MV-4-11 (cell line): ENCODE measurements at places on chromosomes 4 and X.

DNA sequence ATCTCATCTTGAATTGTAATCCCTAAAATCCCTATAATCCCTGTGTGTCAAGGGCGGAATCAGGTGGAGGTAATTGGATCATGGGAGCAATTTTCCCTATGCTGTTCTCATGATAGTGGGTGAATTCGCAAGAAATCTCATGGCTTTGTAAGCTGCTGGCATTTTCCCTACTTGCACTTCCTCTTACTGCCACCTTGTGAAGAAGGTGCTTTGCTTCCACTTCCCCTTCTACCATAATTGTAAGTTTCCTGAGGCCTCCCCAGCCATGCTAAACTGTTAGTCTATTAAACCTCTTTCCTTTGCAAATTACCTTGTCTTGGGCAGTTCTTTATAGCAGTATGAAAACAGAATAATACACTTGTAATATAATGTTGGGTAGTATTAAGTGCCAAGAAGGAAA lies 1087.4 kb upstream of the SLIT2 start:
- peak; percentile 0 for DNase-seq

DNA sequence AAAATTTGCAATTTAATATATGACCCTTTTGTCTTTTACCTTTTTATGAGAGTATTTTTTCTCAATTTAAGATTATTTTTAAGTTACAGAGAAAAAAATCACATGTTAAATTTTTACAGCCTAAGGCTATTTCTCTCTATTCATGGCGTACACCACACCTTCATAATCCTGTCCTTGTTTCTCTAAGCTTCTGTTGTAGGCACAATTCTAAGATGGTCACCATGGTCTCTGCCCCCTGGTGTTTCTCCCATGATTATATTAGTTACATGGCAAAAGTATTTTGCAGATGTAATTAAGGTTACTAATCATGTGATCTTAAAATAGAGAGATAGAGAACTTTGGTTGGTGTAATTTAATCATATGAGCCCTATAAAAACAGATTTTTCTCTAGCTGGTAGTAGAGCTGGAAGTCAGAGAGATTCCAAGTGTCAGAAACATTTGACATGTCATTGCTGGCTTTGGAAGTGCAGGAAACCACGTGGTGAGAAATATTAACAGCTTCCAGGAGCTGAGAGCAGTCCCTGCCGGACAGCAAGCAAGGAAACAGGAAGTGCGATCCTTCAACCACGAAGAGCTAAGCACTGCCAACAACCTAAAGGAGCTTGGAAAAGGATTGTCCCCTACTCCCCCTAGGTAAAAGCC lies 89.8 kb downstream of the EIF4E start:
- DNase-seq = peak; percentile 51

DNA sequence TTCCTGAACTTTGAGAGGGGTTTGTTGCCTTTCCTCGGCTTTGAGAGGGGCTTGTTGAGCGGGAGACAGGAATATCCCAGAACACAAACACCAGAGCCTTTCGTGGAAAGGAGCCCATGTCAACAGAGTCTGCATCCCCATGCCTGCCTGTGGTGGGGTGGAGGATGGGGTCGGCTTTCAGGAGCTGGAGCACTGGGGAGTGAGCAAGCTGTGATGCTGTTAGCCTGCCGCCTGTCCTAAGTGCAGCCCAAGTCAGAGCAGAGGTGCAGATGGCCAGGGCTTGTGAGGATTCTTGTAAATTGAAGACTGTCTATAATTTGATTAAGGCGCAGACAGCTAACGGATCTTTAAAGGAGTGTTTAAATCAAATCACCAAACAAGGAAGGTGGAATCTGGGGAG lies 103.3 kb upstream of the ANK2 start:
- no peak for DNase-seq

- peak; percentile 95 for DNase-seq
Measured at GRCh38 chrX:48937054-48937907, 18.5 kb upstream of the PIM2 start.
